Gastrocnemius medialis (tissue), 4 donors: ENCODE measurements at places on chromosomes 7 and 10.

GRCh38 chr10:4262870-4263600, 478.0 kb upstream of the KLF6 start:
- no peak for DNase-seq

- peak; percentile 62 for DNase-seq
These were observed 319.8 kb upstream of the PHYHIPL start for GRCh38 chr10:58856508-58857240.

DNA sequence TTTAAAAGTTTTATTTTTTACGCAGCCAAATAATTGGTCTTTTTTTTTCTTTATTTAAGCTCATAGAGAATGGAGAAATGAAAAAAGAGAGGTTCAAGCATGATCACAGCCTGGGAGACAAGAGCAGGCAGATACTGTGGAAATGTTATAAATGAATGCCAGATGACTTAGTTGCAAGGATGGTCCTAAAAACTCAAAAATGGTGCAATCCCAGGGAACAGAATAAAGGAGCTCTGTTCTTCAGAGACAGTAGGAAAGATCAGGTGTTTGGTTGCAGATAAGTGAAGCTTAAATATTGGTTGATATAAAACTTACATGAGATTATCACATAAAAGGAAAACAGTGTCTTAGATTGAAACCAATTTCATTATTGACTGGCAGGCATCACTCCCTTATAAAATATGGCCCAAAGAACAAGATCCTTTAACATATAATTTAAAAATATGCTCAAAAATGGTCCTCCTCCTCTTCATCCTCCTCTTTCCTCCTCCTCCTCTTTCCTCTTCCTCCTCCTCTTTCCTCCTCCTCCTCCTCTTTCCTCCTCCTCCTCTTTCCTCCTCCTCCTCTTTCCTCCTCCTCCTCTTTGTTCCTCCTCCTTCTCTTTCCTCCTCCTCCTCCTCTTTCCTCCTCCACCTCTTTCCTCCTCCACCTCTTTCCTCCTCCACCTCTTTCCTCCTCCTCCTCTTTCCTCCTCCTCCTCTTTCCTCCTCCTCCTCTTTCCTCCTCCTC, 18.6 kb downstream of the GNAT3 start:
- DNase-seq = no peak

DNA sequence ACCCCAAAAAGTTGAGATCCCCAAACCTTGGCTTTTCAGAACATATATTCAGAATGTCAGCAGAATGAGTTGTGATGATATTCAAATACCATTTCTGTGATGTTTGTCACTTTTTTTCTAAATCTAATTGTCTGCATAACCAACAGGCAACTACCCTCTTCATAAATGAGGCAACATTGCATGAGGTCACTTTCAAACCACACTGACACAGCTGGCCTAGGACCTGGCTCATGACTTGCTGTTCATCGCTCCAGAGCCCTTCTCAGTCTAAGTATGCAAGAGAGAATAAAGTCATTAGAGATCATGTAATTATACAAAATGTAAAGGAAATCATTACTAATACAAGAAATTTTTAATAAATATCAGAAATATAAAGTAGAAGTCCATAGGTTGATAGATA, 681.9 kb downstream of the GRM8 start:
- no peak for DNase-seq

DNA sequence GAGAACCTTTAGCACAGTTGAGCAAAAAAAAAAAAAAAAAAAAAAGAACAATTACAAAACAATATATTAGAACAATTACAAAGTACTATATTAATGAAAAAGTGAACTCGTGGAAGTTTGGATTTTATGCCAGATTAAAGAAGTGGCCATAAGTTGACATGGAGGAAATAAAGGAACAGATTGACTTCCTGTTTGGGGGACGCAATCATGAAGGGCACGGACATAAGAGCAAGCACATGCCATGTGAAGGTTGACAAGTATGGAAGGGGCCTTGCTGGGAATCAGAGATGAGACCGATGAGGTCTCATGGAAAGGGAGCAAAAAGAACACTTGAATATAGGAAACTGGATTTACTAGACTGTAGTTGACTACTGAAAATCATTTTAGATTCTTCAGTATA, 61.7 kb downstream of the ICA1 start:
- DNase-seq = no peak

GRCh38 chr7:94276795-94277194, 117.9 kb upstream of the COL1A2 start:
- DNase-seq = no peak

GRCh38 chr7:93148144-93148543, at the start of gene SAMD9L:
Gene SAMD9L (minus strand): TSS chr7:93148385. CDS start chr7:93135971, 12,414 bp downstream.
- no peak for DNase-seq

DNA sequence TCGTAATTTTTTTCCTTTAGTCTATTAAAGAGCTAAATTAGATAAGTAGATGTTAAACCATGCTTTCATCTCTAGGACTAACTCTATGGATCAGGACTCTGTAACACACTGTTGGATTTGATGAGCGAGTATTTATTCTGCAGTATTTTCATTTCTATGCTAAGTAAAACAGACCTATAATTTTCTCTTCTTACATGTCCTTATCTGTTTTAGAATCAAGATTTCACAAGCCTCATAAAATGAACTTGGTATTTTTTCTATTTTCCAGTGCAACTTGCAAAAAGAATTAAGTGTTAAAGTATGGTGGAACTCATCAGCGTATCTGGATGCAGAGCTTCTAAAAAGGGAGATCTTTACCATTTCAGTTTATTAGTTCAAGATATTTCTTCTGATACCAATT, 2.4 kb downstream of the CACUL1 start:
- DNase-seq = no peak

GRCh38 chr7:153152801-153153422, 393.4 kb downstream of the ACTR3B start:
- DNase-seq = no peak

- no peak for DNase-seq
These were observed 3.1 kb downstream of the KBTBD2 start for GRCh38 chr7:32888505-32888904.

DNA sequence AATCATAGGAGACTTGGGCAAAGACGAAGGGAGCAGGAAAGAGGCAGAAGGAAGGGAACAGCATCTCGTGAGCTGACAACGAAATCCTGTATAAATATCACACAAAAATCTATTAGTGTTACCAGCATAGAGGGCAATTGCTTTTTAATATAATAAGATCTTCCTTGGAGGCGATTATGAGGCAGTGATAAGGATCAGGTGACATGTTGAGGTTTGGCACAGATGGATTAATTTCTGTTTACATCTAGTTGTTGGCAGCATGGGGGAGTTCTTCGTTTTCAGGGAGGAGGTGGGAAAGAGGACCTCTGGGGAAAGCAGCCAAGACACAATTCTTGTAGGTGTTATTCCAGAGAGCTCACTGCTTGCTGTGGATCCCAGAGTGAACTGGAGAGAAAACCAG, 163.8 kb downstream of the PLXNA4 start:
- no peak for DNase-seq

DNA sequence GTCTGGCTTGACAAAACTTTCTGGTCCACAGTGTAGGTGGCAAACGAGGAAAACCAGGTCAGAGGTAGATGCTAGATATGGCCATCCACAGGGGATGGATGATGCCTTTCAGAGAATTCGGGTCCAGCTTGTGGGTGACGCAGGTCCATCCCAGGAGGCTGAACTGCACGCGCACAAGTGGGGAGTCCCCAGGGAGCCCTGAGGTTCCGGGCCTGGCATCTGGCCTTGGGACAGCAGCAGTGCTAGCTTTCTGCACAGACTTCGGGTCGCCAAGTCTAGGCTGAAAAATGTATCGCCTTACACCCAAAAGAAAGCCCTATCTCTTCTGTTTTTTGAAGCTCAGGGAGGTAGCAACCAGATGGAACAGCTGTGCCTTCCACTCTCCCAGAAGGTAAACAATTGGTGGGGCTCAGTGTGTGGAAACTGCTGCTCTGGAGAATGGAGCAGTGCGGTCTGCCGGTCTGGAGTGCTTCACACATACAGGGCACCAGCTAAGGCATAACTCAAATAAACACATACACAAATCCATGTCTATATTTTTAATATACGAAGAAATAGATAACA, 119.3 kb upstream of the ACBD5 start:
- DNase-seq = no peak

- no peak for DNase-seq
These were observed 34.5 kb upstream of the MEOX2 start for GRCh38 chr7:15720849-15721471.

- no peak for DNase-seq
These were observed 21.0 kb downstream of the CDK6 start for GRCh38 chr7:92815412-92815811.

DNA sequence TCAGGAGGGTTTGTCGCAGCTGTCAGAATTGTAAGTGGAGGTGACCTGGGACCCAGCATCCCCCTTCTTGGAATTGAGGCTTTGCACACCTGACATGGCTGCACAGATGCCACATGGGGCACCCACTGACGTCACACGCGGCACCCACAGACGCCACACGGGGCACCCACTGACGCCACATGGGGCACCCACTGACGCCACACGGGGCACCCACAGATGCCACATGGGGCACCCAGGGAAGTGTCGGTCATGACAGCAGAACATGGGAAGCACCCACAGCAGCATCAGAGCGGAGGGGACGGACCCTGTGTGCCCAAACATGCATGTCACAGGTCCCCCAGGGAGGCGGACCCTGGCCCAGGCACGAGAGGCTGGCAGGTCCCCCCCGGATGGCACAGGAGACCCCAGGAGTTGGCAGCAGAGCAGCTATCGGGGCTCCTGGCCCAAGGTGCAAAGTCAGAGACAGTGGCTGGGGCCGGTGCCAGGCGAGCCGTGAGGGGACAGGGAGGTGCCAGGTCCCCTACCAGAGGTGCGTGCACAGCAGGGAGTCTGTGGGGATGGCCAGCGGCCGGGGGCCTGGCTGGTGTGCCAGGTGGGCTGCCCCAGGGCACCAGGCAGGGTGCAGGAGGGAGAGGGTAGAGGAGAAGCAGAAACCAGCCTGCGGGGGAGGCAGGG, 21.1 kb downstream of the KNDC1 start:
- no peak for DNase-seq

DNA sequence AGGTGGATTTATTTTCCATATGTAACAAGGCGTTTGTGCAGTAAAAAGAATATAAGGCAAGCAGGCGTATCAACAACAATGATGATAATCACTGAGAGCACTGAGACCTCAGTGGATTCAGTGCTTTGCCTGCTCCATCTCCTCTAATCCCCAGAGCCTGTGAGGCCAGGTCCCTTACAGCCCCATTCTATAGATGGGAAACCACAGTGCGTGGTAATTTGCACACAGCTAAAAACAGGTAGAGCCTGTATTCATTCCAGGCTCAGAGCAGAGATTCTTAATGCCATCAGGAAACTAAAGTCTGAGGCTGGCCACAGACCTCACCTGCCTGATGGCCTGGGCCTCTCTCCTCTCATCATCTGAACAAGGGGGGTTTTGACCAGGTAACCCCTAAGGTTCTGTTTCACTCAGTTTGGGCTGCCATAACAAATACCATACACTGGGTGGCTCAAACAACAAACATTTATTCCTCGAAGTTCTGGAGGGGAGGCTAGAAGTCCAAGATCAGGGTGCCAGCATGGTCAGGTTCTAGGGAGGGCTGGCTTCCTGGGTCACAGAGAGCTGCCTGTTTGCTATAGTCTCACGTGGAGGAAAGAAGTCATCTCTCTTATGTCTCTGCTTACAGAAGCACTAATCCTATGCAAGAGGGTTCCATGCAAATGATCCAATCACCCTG, 10.3 kb upstream of the RASSF4 start:
- DNase-seq = no peak

DNA sequence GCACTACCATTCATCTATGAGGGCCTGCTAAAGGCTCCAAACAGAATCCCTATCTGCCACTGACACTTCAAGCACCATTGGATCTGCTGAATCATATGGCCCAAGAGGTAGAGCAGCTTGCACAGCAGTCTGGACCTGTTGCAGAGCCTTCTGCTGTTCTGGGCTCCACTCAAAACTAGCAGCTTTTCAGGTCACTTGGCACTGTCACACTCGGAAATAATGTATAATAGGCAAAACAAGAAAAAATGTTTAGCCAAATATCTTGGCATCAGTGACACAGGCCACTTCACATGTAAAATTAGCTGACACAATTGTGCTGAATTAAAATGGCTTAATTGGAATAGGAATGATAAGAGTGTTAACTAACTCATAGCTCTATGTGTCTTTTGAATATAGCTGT, 1182.9 kb upstream of the LRRTM3 start:
- DNase-seq = no peak

DNA sequence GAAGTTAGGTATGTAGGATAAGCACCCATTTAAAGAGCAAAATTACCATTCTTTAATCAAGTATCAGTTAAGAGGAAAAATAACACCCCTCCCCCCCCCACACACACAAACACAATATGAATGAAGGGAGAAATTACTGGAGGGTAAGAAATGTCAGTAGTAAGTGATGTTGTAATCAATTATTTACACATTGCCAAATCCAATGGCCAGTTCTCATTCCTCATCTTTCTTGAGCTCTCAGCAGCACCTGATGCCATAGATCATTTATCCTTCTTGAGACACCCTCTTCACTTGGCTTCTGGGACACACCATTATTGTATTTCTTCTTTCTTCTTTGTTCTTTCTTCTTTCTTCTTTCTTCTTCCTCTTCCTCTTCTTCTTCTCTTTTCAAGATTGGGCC, 33.7 kb upstream of the FAM3C start:
- DNase-seq = no peak

DNA sequence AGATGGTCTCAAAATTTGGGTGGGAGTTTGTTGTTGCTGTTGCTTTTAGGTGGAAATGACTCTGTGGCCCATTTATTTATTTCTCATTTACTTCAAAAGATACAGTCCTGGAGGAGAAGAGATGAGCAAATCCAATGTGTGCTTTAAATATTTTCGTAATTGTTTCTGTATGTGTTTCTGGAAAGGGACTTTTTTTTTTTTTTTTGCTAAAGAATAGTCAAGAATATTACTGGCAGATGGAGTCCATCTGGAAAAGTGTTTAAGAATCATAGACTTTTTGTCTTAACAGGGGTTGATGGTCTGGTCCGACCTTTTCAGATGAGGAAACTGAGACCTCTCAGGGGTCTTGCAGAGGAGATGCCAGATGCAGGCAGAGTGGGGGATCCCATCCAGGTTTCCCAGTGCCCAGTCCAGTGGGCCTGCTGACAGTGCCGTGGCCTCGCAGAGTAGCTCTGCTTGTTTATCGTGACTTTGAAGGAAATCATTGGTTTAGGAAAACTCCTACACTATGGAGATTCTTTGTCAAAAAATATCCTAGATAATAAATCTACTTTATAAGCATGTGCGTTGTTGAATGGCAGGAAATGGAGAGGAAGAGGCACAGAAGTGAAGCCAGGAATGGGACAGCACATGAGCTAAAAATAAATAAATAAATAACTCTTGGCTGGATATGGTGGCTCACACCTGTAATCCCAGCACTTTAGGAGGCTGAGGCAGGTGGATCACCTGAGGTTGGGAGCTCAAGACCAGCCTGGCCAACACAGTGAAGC, 164.3 kb upstream of the SVIL start:
- no peak for DNase-seq

GRCh38 chr7:147069771-147070170, 953.2 kb downstream of the CNTNAP2 start:
- DNase-seq = no peak
